Thyroid gland (tissue), 4 donors: ENCODE measurements at places on chromosomes 16 and 17. TPM values are rescaled to one million over a fixed set of nuclear protein-coding genes. Genes with fewer than 3 reads are reported as not detected.

Gene TMEM100
- 3.8 TPM for total RNA-seq

Gene FOXO3B
- total RNA-seq, result 12.1 TPM

Gene ZFPM1
- 5.3 TPM for total RNA-seq

Gene KRT24
- total RNA-seq, result not detected

Gene NPIPB8
- total RNA-seq, result 0.63 TPM

Gene KIFC3
- 134 TPM for total RNA-seq

Gene KRT9
- not detected for total RNA-seq

Gene MEFV
- 0.22 TPM for total RNA-seq

Gene PHB1
- 127 TPM for total RNA-seq

Gene ABCC11
- total RNA-seq, result not detected

Gene KRTAP4-5
- not detected for total RNA-seq

Gene CASKIN2
- total RNA-seq, result 87.2 TPM

Gene ACLY
- total RNA-seq, result 83.0 TPM

Gene SKAP1
- total RNA-seq, result 1.1 TPM

Gene ST6GALNAC2
- 65.4 TPM for total RNA-seq

Gene GPR139
- total RNA-seq, result not detected

Gene TTYH2
- total RNA-seq, result 12.4 TPM

Gene PLK1
- 2.0 TPM for total RNA-seq

Gene RSKR
- total RNA-seq, result 4.2 TPM

Gene SCNN1B
- 13.0 TPM for total RNA-seq

Gene HBZ
- total RNA-seq, result not detected

Gene RASL10B
- 1.9 TPM for total RNA-seq

Gene HCRT
- total RNA-seq, result not detected

Gene ITGAX
- total RNA-seq, result 2.8 TPM

Gene CD300H
- not detected for total RNA-seq

Gene TBC1D3I
- total RNA-seq, result not detected

Gene UBE2G1
- total RNA-seq, result 39.1 TPM

Gene SOX15
- total RNA-seq, result 0.67 TPM

Gene SPG7
- total RNA-seq, result 343 TPM

Gene SLX1A
- total RNA-seq, result 26.2 TPM

Gene TBC1D3B
- total RNA-seq, result not detected

Gene TP53TG3C
- total RNA-seq, result not detected

Gene NOD2
- 0.40 TPM for total RNA-seq

Gene PIGS
- 111 TPM for total RNA-seq

Gene GAST
- total RNA-seq, result not detected

Gene LRRC37A
- 2.3 TPM for total RNA-seq

Gene TSPOAP1
- total RNA-seq, result 24.1 TPM

Gene CRYBA1
- total RNA-seq, result not detected

Gene AMDHD2
- total RNA-seq, result 43.5 TPM

Gene CIBAR2
- not detected for total RNA-seq

Gene CLEC18B
- 0.67 TPM for total RNA-seq

Gene SPNS3
- total RNA-seq, result not detected

Gene NPIPA8
- not detected for total RNA-seq

Gene PIRT
- not detected for total RNA-seq

Gene SOCS3
- total RNA-seq, result 11.9 TPM

Gene LRRC37B
- total RNA-seq, result 18.7 TPM

Gene KRTAP3-1
- total RNA-seq, result not detected

Gene CNTNAP1
- 4.2 TPM for total RNA-seq

Gene SLC9A5
- total RNA-seq, result 1.4 TPM
